Esophagus muscularis mucosa (tissue), 4 donors: ENCODE measurements at places on chromosomes 12 and 14. TPM values are rescaled to one million over a fixed set of nuclear protein-coding genes. Genes with fewer than 3 reads are reported as not detected.

CYP46A1 gene
- 2.5 TPM for total RNA-seq

TMED8 gene
- 15.8 TPM for total RNA-seq

- no peak for DNase-seq
These were observed 6.5 kb upstream of the TMEM119 start for GRCh38 chr12:108604208-108604941.

GRCh38 chr14:39841088-39841487, 408.9 kb upstream of the FBXO33 start:
- DNase-seq: no peak

GRCh38 chr12:58425481-58426392, 484.4 kb downstream of the ATP23 start:
- no peak for DNase-seq

- DNase-seq: no peak
These were observed 11.4 kb upstream of the ART4 start for GRCh38 chr12:14854586-14855183.

DNA sequence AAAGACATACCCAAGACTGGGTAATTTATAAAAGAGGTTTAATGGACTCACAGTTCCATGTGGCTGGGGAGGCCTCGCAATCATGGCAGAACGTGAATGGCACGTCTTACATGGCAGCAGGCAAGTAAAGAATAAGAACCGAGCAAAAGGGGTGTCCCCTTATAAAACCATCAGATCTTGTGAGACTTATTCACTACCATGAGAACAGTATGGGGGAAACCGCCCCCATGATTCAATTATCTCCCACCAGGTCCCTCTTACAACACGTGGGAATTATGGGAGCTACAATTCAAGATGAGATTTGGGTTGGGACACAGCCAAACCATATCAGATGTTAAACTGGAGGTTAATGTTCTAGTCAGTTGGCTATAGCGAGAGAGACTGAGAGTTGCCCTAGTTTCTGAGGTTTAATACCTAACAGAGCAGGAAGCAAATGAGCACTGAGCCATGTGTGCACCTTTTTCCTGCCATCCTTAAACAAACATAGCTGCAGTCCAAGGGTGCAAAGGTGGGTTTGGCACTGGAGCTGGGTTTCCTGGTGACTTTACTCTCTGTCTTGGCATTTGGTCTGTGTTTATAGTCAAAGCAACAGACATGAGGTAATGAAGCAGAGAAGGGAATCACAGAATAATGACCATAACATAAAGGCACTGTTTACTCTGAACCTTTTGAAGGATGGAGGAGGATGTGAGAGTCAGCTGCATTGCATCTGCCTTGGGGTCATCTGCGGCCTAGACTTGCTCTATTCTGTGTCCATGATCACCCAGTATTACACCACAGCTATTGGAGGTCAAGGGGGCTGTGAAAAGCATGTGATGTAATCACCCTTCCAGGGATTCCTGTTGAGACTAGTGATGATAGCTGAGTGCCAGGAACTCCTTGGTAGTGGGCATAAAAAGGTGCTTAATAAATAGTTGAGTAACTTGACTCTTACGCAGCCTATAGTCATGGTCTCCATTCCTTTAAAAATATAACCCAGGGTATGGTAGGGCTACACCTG, 83.6 kb upstream of the USP44 start:
- no peak for DNase-seq

GRCh38 chr14:69049675-69050074, 70.6 kb upstream of the ACTN1 start:
- no peak for DNase-seq

- DNase-seq: no peak
These were observed 354.4 kb downstream of the EGLN3 start for GRCh38 chr14:33596211-33597080.

GRCh38 chr12:125267114-125267513, 201.9 kb downstream of the AACS start:
- no peak for DNase-seq
